ENCODE measurements at places on chromosomes 6 and 20. TPM values are rescaled to one million over a fixed set of nuclear protein-coding genes. Genes with fewer than 3 reads are reported as not detected.

DNA sequence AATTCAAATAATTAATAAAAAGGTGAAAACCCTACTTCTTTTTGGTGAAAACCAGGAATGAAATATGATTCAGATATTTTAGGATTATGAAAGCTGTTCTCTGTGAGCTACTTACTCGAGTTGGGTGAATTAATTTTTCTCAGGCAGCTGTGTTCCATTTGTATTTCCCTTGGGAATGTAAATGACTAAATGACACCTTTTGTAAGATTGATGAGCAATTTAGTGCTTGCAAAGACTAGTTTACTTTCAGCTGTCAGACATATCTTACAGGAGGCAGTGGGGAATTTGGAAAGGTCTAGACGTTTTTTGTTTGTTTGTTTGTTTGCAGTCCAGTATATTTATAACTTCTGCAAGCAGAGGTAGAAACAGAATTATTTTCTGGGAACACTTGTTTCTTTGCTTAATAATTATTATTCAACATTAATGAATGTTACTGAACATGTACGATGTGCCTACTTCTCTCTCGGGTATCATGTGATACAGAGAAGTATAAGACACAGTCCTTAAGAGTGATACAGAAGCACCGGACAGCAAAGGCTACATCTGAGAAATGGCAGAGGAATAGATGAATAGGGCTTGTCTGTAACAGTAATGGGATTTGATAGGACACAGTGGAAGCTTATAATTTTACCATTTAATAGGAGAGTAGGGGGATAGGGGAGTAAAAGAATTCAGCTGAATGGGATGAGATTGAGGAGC lies 91.3 kb downstream of the AKAP7 start:
- DNase-seq = no peak

DNA sequence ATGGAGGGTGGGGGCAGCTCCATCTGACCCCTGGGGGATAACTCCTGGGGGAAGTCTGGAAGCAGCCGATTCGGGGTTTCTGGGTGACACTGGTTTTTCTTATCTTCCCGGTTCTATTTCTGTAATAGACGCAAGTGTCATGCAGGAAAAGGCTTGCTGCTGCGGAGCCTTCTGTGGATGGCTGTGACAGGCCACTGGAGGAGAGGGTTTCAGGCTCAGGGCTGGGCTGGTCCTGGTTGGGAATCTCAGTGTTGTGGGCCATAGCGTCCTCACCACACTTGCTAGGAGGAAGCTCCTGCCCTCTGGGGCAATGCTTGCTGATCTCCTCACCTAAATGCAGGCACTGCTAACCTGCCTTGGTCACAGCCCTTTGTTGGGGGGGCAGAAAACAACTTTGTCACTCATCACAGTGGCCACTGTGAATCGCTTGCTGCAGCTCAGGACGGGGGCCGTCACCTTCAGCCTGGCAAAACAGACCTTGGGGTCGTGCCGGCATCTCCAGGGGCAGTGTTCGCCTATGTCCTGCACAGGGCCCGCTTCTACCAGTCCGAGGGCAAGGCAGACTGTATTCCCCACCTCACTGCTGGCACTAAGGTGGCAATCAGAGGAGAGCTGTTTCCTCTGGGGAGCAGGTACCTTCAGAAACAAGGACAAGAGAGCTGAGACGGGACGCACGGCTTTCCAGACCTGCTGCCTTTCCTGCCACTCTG lies 4.4 kb upstream of the TUBB1 start:
- no peak for DNase-seq

- no peak for DNase-seq
Observed at GRCh38 chr20:13418263-13419229, 197.5 kb downstream of the ISM1 start.

The CLVS2 gene
- 0.19 TPM for total RNA-seq

The SLC12A5 gene
- 0.96 TPM for total RNA-seq

The SEL1L2 gene
- total RNA-seq = not detected

The EPB41L2 gene
- total RNA-seq = 113 TPM

The FBXL4 gene
- 16.1 TPM for total RNA-seq

The EFCAB8 gene
- total RNA-seq = 0.72 TPM

The MOG gene
- not detected for total RNA-seq
